ENCODE measurements at places on chromosomes 5 and 9.

- no peak for DNase-seq
Measured at GRCh38 chr5:96896276-96896675, 20.0 kb downstream of the ERAP2 start.

DNA sequence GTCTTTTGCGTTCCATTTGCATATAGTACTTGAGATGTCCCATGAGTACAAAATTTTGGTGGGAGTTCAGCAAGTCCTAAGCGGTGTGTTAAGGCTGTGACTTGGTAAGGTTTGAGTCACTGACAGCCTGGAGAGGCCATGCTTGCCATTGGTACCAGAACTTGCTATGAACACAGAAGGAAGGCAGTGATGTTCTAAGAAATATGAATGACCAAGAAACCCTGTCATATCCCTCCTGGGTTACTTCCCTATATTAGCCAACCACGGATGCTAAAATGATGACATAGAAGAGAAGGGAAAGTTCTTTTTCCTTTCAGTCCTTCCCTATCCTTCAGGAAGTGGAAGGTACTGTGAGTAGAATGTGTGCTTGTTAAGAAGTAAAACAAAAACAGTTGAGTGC lies 136.7 kb downstream of the GCNT1 start:
- DNase-seq: no peak

DNA sequence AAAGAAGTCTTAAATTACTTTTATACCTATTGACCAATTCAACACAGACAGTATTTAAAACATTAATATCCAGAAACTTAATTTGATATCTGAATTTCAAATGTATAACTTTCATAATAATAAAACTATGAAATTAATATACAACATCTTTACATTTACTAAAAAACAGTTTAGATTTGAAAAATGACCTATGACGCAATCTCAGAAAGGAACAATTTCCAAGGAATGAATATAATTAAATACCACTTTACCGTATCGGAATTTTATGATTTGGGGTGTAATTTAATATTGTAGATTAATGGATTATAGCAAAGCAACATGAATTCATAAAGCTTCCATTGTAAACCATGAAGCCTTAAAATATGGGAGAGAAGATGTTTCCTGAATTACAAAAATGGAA lies 321.5 kb upstream of the TRPM3 start:
- no peak for DNase-seq

GRCh38 chr9:124284237-124284831 lies 26.6 kb downstream of the NEK6 start:
- no peak for DNase-seq

- DNase-seq: no peak
Measured at GRCh38 chr9:133779081-133779480, 40.9 kb upstream of the SARDH start.

All from stimulated activated CD8-positive, alpha-beta memory T cell treated with anti-CD3 and anti-CD28 coated beads, Interleukin-7, amount 100 ng/mL, for 1 hour (primary cell).